ENCODE measurements at places on chromosomes 11 and 22.

GRCh38 chr22:19721330-19722177 lies 1.8 kb upstream of the GP1BB start:
- no peak for DNase-seq

DNA sequence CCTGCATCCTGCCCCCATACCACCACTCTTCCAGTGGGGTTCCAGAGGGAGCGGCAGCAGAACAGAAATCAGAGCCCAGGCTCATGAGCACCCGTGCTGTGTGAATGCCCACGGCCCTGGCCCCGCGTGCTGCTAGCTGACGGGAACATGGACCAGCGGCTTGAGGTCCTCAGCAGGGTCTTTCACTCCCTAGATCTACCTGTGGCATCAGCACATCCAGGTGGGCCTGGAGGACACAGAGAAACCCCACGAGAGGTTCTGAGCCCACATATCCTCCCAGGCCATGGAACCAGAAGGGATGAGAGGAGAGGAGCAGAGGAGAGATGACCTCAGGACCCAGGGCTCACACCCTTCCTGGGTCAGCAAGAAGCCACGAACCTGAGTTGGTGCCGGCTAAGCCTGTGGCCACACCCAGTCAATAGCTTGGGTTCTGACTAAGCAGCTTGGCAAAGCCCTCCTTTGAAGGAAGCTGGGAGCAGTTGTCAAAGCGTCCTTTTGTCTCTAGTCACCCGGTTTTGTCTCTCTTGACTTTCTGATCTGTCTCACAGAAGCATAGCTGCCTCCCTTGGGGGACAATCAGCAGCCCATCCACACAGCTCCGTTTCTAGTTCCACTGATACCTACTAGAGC lies 89.3 kb upstream of the LMO1 start:
- no peak for DNase-seq

GRCh38 chr11:7004482-7004881 lies 15.7 kb downstream of the ZNF214 start:
- peak; percentile 45 for DNase-seq

DNA sequence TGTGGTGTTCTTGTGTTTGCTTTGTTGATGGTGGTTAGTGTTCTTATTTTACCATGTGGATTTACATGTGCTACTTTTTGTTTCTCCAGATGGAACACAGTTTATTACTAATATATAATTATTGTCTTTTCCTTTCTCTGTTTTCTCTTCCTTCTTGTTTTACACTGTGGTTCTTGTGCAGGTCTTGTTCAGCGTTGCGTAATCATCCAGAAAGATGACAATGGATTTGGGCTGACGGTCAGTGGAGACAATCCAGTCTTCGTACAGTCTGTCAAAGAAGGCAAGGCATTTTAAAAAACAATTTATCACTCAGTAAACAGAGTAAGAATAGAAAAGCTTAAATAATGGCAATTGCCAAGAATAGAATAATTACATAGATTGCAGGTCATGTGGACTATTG lies 84.4 kb downstream of the ARHGEF12 start:
- no peak for DNase-seq

GRCh38 chr11:131858505-131858904 lies 488.1 kb downstream of the NTM start:
- DNase-seq, result no peak

DNA sequence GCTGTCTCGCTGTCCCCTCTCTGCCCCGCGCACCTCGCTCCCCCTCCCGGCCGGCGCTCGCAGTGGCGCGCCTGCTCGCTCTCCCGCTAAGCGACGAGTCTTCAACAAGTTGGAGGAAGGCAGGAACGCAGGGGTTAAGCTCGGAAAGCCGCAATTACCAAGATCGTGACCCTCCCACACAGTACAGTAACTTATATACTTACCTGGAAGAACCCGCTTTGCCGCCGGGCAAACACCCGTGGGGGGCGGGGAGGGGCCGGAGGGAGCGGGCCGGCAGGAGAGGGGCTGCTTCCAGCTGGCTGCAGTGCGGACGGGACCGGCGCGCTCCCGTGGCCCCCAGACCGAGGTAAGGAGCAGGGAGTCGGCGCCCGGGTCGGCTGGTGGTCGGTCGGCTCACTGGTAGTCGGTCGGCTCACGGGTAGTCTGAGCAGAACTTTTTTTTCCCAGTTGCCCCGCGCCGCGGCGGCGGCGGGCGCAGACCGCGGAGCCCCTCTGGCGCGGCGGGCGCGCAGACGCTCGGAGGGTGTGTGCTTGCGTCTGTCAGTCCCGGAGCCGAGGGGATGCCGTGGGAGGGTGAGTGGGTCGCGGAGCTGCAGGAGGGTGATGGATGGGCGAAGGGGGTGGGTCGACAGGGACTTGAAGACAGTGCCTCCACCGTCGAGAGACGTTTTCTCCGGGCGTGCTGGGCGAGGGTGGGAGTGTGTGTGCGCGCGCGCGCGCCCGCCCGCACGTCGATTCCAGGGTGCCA lies 101.2 kb upstream of the HSD17B12 start:
- no peak for DNase-seq

- no peak for DNase-seq
Observed at GRCh38 chr11:101872171-101872882, 42.5 kb upstream of the CEP126 start.

- DNase-seq, result no peak
Observed at GRCh38 chr22:26697151-26697550, 39.8 kb downstream of the MIAT start.

- no peak for DNase-seq
Observed at GRCh38 chr11:31005202-31005601, 364.3 kb downstream of the DCDC1 start.

- no peak for DNase-seq
Observed at GRCh38 chr22:27445881-27446280, 355.7 kb downstream of the MN1 start.

DNA sequence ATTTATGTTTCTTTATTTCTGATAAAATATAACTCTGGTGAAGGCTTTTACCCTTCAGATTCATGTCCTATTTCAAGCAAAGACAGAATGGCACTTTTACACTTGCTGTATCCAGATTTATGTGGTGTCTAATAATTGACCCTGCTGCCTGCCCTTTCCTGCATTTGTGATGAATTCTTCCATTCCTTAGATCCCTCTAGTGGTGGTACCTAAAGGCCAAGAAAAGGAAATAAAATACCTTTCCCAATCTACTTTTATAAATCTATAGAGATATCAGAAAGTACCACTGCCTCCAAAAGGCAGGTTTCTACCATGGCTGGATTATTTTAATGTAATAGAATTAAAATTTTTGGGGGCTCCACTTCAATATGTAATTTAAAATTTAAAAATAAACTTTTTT lies 34.2 kb downstream of the CCDC81 start:
- no peak for DNase-seq

DNA sequence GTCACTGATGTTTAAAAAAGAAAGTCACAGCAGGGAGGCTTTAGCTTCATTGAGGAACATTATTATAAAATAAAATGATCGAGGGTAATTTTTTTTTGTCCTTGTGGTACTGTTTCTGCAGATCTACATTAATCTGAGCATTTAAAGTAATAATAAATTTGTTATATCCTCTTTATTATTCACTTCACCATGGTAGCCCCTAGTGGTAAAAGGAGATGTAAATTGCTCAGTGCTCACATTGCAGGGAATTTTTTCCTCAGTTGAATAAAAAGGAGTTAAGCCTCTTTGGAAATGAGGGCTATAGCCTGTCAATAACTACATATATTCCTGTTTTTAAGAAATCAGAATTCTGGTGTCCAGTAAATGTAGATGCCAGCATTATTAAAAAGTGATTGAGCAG lies 99.7 kb upstream of the VPREB1 start:
- no peak for DNase-seq

- DNase-seq, result no peak
Observed at GRCh38 chr11:47327025-47327424, 25.5 kb downstream of the MYBPC3 start.

GRCh38 chr11:78787696-78788095 lies 213.0 kb upstream of the NARS2 start:
- no peak for DNase-seq

DNA sequence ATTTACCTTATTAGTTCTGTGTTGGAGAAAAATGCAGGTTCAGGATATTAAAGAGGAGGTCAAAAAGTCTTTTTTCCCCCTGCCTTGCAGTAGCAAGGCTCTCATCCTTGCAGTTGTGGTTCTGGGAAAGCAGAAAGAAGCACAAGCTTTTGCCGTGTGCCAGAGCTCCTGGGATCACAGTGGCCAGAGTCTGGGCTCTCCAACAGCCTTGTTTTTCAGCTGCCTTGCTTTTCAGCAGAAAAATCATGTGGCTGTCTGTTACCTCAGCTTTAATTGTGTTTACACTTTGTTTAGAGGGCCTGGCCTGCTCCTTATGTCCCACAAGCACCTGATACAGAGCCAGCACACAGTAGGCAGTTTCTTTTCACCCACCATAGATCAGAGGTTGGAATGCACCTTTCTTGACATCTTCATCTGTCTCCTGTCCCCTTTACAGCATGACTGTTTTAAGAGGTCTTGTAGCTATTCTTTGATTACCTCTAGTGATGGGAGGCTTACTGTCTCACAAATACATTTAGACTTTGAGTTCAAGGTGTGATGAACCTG lies 67.5 kb downstream of the TEAD1 start:
- DNase-seq, result no peak

DNA sequence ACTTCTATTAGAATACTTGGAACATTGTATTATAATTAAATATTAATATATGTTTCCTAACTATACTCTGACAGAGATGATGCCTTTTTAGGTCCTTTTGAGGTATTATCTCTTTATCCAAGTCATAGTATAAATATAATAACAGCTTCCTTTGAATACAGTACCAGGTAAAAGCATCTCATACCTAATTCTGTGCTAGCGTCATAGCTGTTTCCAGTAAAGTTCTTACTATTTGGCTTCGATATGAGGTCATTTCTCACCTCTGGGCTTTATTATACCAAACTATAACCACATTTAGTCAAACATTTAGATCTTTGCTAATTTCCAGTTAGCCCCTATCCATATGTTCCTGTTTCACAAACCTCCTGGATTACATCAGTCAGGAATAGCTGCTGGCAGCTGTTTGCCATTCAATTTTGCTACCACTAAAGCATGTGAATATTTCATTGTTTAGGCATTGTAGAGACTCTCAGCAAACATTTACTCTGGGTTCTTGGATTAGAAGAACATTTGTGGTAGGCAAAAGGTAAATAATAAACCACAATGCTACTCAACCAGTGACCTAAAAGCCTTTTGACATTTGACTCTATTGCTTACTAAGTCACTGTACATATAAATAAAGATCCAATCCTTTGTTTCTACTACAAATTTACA lies 255.1 kb downstream of the TTC28 start:
- no peak for DNase-seq

DNA sequence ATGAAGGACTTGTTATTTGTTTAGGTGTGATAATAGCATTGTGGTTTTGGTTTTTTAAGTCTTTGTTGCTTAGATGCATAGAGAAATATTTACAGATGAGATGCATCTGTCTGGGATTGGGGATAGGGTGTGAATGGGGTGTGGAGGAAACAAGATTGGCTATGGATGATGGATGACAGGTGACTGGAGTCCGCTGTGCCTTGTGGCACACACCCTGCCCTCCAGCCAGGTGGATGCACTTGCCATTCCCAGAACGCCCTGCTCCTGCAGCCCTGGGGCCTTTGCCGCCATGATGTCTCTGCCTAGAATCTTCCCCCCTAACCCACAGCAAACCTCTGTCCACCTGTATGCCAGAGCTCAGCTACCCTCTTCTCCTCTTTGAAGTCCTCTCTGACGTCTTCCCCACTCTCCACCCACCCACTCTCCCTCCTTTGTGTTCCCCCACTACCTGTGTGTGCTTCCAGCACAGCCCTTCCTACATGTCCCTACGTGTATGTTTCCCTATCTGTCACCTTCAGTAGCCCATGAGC lies 54.7 kb downstream of the WNT11 start:
- peak; percentile 65 for DNase-seq

DNA sequence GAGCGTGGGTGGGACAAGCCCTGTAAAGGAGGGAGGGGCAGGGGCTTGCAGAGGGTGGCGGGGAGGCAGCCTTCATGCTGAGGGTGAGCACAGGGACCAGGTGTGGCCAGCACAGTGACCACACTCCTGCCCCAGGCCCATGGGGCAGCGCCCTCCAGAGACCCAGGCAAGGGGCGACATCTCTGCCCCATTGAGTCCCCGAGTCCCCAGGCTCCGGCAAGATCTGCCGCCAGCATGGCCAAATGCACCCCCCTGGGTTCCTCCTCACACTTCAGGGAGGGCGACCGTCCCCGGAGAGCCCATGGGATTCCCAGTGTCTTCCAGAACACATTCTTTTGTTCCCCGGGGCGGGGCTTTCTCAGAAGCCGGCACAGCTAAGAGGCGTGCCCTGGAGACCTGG lies 362.5 kb downstream of the TBC1D22A start:
- DNase-seq, result peak; percentile 14

DNA sequence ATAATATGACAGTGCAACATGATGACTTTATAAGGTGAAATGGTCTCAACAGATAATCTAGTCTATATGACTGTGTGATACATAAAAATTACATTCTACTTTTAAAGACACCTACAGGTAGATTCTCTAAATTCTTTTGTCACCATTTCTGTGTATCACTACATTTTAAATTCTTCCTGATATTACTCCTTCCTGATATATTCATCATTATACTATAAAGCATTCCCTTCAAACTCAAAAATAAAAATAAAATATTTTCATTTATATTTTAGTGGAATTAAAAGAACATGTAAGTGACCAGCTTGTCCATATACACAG lies 1062.3 kb downstream of the DLG2 start:
- DNase-seq, result no peak

DNA sequence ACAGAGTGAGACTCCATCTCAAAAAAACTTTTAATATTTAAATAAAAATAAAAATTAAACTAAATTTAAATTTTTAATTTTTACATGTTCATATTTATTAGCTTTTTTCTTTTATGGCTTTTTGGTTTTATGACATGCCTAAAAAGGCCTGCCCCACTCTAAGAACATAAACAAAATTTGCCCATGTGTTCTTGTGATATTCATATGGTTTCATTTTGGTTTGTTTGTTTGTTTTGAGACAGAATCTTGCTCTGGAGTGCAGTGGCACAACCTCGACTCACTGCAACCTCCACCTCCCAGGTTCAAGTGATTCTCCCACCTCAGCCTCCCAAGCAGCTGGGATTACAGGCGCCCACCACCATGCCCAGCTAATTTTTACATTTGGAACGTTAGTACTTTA lies 27.7 kb downstream of the SUSD2 start:
- no peak for DNase-seq

DNA sequence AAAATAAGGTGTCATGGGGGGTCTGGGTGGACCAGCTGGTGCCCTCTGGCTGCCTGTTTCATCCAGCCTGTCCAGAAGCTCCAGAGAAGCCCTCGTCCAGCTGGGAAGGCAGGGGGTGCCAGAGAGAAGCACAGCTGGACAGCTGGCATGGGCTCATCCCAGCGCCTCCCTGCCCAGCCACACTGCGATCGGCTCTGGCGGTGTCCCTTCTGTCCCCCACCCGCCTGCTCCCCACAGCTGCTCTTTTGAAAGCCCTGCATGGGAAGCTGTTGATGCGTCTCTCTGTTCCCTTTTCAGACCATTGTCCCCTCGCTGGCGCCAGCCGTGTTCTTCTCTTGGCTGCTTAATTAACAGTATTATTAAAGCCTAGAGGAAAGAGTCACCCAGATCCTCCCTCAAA lies 86.5 kb downstream of the MN1 start:
- no peak for DNase-seq

GRCh38 chr22:31893460-31893859 lies 50.9 kb upstream of the YWHAH start:
- DNase-seq, result no peak

- DNase-seq, result peak; percentile 82
Observed at GRCh38 chr11:75351791-75352587, 528 bp upstream of the ARRB1 start.
